AG08396 (cell line): ENCODE measurements at places on chromosomes 3 and 15.
A peak's percentile ranks its signal among the peaks of the same experiment; 100 is the strongest.

DNA sequence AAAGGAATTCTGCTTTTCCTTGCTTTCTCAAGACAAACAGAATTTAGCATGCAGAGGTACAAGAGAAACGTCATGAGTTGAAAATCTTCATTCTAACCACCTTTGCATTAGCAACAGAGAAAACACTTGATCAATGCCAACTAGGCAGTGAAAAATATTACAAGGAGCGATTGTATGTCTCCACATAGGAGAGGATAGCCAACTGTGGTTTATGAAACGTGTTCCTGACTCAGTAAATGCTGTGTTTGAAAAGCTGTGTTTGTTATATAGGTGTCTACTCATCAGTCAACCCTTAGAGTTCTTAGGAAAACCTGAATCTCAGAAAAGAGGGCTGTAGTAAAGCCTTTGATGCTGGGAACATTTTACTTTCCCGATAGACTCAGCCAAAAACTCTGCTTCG is 102.4 kb downstream of the FRMD4B start:
- DNase-seq = no peak

DNA sequence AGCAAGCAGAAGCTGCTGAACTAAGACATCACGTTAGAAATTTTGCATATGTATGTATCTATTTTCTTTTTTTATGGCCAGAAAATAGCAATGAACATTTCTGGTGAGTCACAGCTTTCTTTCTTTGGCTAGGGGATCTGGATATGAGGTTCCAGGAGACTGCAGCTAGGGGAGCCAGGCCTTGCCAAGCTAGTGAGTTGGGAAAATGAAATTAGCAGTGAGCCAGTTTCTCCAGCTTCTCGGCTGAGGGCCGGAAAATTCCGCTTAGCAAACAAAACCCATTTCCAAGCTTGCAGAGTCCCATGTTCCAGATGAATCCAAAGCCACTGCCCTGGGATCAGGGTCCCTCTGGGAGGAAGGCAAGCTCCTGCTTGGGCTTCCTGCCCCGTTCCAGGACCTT is 137.6 kb downstream of the SRGAP3 start:
- peak; percentile 35 for DNase-seq

GRCh38 chr15:101135532-101136166 is 116.2 kb downstream of the CHSY1 start:
- DNase-seq = no peak

DNA sequence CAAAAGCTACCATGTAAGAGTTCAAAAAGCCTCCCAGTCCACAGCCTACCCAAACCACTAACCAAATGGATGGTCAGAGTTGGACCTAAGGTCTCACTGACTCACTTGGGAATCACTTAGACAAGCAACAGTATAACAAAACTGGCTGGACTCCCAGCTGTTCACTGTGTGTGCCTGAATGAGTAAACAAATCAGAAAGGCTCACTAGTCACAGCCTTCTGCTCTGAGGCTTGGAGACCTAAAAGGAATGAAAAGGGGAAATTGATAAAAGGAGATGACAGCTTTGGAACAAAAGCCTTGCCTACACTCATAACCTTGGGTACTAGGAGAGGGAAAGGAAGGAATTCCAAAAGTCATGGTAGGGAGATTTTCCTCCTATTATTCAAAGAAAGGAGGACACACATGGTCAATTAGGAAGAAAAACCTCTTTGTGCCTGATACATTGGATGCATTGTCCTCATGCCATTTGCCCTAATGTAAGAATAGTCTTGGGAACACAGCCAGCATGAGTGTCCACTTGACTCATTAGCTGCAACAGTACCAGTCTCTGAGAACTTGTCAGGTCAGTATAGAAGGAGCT is 92.3 kb downstream of the FRMD5 start:
- DNase-seq = peak; percentile 73

DNA sequence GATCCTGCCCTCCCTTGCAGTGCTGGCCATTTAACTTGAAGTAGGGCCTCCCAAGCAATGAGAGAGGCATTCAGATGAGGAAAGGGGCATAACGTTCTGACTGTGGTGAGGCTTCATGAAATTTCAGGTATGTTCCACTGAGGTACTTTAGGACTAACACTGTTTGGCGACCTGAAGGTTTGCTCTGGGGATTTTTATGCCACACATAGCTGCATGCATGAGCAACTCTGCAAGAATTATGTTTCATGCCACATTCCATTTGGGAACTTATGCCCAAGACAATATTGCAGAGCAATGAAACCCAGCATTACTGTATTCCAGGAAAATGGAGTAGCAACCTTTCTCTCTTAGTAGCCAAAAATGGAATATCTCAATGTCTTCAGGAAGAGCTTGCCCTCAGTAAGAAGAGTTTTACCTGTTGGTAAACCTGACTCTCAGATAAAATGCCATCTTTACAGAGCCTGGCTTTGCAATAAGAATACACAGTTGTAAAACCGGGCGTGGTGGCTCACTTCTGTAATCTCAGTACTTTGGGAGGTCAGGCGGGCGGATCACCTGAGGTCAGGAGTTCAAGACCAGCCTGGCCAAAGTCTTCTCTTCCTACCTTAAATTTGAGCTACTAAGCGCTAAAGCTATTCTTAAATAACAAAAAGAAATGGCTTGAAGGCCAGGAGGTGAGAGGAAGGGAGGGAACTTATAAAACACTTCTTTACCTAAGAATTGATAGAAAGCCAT is 16.7 kb upstream of the TBL1XR1 start:
- DNase-seq = no peak

- no peak for DNase-seq
These were observed 114.9 kb downstream of the PLD1 start for GRCh38 chr3:171695426-171695825.

- no peak for DNase-seq
These were observed 75.2 kb downstream of the CACNA2D3 start for GRCh38 chr3:54197509-54197908.

- no peak for DNase-seq
These were observed 168.4 kb downstream of the ZIC4 start for GRCh38 chr3:147237991-147238390.

DNA sequence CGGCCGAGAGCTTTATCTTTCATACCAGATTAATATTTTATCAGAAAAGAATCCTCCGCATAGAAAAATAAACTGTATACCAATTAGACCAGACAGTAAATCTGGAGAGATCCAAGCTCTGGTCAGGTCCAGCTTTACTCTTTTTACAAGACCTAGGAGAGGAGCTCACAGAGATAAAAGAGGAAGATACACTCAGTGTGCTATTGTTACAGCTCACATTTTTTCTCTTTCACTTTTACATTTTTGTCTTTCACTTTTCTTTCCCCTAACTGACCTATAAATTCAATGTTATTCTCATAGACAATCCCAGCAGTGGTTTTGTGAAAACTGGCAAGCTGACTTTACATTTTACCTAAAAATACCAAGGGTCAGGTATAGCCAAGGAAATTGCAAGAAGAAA is 55.8 kb downstream of the GUCA1C start:
- no peak for DNase-seq
